ENCODE measurements at places on chromosomes 3 and 15.

- DNase-seq: no peak
These were observed 31.1 kb downstream of the DNAJC13 start for GRCh38 chr3:132448216-132448961.

DNA sequence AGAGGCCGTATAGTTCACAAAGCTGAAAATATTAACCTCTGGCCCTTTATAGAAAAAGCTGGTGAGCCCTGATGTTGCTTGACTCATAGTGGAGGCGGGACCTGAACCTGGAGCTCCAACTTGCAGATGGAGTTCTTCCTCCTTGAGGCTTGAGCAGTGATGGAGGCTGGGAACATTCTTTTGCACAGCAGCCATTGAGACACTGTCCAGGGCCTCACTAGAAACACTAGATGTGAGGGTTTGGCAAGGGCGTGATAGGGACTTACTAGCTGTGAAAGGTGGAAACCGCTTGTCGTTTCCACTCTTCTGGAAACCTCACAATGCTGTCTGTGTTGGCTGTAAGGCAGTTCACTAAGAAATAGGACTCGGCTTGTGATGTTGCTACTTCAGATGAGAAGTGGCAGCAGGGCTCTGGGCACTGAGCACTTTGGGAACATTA, 12.5 kb downstream of the SMAD6 start:
- no peak for DNase-seq

- DNase-seq: no peak
These were observed at the start of gene MOBP for GRCh38 chr3:39467394-39468107. Gene MOBP (plus strand): TSS chr3:39467680. CDS start chr3:39502070, 34,390 bp downstream.

DNA sequence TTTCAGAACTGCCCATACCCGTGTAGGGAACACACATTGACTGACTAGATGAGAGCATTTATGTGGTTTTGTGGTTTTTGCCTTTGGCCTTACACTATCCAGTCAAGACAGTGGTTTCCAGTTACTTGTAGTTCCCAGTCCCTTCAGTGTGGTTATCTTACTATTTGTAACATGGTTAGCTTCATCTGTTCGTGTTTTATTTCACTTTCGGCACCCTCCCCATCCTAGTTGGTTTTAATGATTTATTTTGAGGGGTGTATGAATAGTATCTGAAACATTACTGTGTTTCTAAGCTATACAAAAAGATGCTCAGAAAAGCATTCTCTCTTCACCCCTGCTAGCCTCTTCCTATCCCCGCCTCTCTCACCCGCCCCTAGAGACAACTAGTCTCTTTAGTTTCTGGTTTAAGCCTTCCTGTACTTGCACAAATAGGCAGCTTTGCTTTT, 14.1 kb downstream of the LYSMD4 start:
- DNase-seq: no peak

DNA sequence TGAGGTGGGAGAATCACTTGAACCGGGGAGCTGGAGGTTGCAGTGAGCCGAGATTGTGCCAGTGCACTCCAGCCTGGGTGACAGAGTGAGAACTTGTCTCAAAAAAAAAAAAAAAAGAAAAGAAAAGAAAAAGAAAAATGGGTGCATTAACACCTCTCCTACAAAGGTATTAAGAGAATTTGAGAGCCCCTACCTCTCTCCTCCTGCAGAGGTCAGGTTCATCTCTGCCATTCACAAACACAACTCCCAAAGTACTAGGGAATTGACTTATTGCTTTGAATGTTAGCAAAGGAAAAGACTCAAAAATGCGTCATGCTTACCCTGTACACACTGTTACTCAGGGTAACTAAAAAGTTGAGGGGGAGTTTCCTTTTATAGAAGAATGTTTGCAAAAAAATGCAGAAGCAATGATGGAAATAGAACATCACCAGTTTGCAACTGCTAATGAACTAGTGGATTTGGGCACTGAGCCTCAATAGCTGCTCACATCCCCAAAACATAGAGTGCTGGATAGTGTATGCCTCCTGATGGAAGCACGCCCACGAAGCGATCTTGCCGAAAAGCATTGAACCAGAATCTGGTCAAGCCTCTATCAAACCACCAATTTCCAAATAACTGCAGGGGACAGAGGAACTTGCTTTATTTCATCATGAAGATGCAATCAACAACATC, 15.5 kb upstream of the LYZL4 start:
- DNase-seq: no peak

DNA sequence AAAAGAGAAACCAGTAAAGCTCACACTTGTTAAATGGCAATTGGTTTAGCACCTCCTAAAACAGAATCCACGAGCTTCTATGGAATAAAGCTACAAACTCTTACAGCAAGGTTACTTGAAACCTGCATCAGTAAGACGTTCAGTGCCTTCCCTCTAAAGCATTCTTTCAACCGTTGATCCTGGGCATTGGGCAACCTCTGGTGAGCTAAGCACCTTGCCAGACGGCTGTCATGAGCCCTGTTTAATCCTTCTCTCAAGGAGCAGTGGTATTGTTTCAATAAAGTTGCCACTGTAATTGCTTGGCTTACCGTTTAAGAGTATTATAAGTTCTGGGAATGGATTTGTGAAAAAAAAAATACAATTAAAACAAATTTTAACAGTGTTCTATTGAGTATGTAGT, 75.0 kb downstream of the COL8A1 start:
- no peak for DNase-seq

DNA sequence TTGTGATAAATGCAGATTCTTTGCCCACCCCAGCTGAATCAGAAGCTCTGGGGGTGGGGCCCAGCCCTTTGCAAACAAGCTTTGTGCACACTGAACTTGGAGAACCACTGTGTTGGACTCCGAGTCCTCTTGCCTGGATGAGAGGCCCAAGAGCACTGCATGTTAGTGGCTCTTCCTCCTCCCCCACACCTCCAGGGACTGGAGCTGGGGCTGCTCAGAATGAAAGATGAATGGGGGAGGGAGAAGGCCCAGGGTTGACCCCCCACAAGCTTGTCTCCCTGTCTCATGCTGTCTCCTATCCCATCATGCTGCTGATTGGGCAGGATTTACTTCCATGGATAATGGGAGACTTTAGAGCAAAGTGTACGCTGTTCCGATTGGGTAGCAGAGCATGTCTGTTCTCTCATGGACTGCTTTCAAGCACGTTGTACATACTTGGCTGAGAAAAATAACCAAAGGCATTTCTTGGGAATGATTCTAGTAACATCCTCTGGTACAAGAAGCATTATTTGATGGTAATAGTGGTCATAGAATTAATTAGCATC, 99.6 kb downstream of the PGPEP1L start:
- no peak for DNase-seq

DNA sequence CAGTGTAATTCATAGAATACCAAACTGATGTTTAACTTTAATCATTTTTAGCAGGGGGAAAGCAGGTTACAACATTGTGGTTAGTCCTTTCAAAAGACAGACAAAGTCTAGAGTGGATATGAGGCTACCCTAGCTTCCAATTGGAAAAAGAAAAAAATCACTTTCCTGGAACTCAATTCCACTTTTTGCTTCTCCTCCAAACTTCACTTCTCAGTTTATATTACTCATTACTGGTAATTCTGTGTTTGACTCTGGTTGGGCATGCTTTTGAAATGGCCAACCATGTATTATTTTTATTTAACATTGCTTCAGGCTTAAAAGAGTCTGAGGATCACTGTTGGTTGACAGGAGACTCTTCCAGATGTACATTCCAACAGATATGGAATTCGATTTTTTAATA, 84.8 kb downstream of the RAP2B start:
- no peak for DNase-seq

GRCh38 chr3:119333773-119334509, 39.8 kb downstream of the ARHGAP31 start:
- DNase-seq: no peak

Measured in activated naive CD4-positive, alpha-beta T cell treated with Interleukin-2 at 50 U/mL for 16 hours (primary cell).